Activated CD8-positive, alpha-beta T cell treated with anti-CD3 and anti-CD28 coated beads, Interleukin-2, amount 10 ng/mL, durations not matched to agents 7 days and 5 days (primary cell): ENCODE measurements at places on chromosomes 2 and 18. TPM values are rescaled to one million over a fixed set of nuclear protein-coding genes. Genes with fewer than 3 reads are reported as not detected.

DNA sequence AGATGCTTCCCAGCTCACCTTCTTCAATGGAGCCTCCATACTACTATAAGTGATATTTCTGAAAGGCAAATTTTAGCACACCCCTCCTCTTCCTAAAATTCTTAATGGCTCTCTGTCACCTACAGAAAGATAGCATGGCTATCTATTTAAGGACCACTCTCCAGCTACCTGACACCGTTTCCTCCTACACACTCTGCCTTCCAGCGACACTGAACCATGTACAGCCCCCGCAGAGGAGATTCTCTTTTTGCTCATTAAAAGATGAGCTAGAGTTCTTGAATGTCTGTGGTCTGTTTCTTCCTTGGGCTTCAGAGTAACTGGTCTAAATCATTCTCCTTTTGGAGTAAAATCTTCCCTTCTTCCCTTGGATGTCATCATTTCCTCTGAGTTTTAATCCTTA, 38.4 kb upstream of the GAREM1 start:
- H3K36me3 ChIP-seq, result no peaks in the 10 kb centered on the region
- H3K4me3 ChIP-seq, result no peak overlapping the region
- DNase-seq, result no peak
- H3K27me3 ChIP-seq, result no peaks in the 10 kb centered on the region
- H3K4me1 ChIP-seq, result no peaks in the 10 kb centered on the region

DNA sequence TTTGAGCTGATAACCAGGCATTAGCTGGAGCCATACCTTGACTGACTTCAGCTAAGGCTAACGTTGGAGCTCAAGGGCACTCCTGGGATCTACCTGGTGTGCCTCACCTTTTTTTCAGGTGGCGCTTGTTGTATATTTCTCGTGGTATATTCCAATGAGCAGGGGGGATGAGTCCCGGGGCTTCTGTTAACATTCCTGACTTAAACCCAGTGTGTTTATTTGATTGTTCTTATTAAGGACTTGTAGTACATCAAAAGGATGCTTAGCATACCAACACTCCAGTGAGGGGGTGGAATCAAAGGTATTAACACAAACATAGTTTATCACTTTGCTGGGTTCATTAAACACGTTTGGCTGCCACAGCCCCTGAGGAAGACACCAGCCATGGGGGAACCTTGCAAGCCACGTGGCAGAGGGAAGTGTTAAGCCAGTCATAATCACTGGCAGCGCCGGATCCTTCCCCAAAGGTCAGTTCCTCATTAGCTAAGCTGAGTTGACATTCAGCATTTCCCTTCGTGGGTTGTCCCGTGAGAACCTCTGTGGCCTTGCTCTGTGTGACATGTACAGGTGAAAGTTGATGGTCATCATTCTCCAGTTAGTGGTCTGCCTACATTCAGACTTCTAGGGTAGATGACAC, 119.5 kb upstream of the MCFD2 start:
- H3K36me3 ChIP-seq, result peaks cover 35% of the 10 kb centered on the region
- H3K4me3 ChIP-seq, result no peak overlapping the region
- DNase-seq, result no peak
- no peaks in the 10 kb centered on the region for H3K27me3 ChIP-seq
- peaks cover 19% of the 10 kb centered on the region for H3K4me1 ChIP-seq

GRCh38 chr2:232129483-232129882, 168.0 kb downstream of the DIS3L2 start:
- H3K27ac ChIP-seq, result no peak overlapping the region
- no peaks in the 10 kb centered on the region for H3K27me3 ChIP-seq
- no peak for DNase-seq
- no peak overlapping the region for H3K4me3 ChIP-seq

- DNase-seq, result no peak
- H3K36me3 ChIP-seq, result peaks cover 21% of the 10 kb centered on the region
- H3K4me1 ChIP-seq, result no peaks in the 10 kb centered on the region
- no peak overlapping the region for H3K4me3 ChIP-seq
- H3K27me3 ChIP-seq, result no peaks in the 10 kb centered on the region
- H3K27ac ChIP-seq, result no peak overlapping the region
These were observed 551.7 kb downstream of the ARHGAP15 start for GRCh38 chr2:143680885-143681405.

- no peak for DNase-seq
These were observed 674.5 kb downstream of the KCNJ3 start for GRCh38 chr2:155372969-155373368.

DNA sequence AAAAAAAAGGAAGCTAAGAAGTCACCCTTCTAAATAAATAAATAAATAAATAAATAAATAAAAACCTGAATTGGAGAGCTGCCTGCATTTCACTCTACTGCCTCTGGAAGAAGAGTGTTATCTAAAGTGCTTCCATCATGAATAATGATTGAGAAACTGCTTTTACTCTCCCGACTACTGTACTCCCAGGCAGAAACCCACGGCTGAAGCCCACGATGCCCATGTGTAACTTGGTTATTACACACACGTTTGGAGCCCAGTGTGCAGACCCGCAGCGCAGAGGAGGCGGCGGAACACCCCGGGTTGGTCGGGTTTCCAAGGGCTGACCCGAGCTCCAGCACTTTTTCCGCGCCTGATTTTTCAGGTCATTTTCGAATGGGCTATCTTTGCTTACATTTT, 697 bp upstream of the SPATS2L start:
- H3K4me3 ChIP-seq, result peak overlapping the region; percentile 79
- H3K4me1 ChIP-seq, result peaks cover 26% of the 10 kb centered on the region
- peak overlapping the region; percentile 82 for H3K27ac ChIP-seq
- H3K36me3 ChIP-seq, result peaks cover 5% of the 10 kb centered on the region

- no peak overlapping the region for H3K4me3 ChIP-seq
- H3K4me1 ChIP-seq, result no peaks in the 10 kb centered on the region
- peaks cover 7% of the 10 kb centered on the region for H3K27me3 ChIP-seq
These were observed 68.6 kb downstream of the TGOLN2 start for GRCh38 chr2:85259101-85259590.

- H3K36me3 ChIP-seq, result no peaks in the 10 kb centered on the region
- DNase-seq, result no peak
- peaks cover 5% of the 10 kb centered on the region for H3K27me3 ChIP-seq
- H3K4me1 ChIP-seq, result no peaks in the 10 kb centered on the region
These were observed 261.2 kb upstream of the HS6ST1 start for GRCh38 chr2:128579825-128580224.

GRCh38 chr2:202043475-202043874, 9.8 kb downstream of the FZD7 start:
- H3K27me3 ChIP-seq, result peaks cover 48% of the 10 kb centered on the region
- no peaks in the 10 kb centered on the region for H3K36me3 ChIP-seq
- H3K4me3 ChIP-seq, result no peak overlapping the region

- H3K4me1 ChIP-seq, result peaks cover 10% of the 10 kb centered on the region
- H3K27ac ChIP-seq, result no peak overlapping the region
- no peaks in the 10 kb centered on the region for H3K27me3 ChIP-seq
- peaks cover 12% of the 10 kb centered on the region for H3K36me3 ChIP-seq
- H3K4me3 ChIP-seq, result no peak overlapping the region
These were observed 441 bp downstream of the MPHOSPH10 start for GRCh38 chr2:71130905-71131244.

DNA sequence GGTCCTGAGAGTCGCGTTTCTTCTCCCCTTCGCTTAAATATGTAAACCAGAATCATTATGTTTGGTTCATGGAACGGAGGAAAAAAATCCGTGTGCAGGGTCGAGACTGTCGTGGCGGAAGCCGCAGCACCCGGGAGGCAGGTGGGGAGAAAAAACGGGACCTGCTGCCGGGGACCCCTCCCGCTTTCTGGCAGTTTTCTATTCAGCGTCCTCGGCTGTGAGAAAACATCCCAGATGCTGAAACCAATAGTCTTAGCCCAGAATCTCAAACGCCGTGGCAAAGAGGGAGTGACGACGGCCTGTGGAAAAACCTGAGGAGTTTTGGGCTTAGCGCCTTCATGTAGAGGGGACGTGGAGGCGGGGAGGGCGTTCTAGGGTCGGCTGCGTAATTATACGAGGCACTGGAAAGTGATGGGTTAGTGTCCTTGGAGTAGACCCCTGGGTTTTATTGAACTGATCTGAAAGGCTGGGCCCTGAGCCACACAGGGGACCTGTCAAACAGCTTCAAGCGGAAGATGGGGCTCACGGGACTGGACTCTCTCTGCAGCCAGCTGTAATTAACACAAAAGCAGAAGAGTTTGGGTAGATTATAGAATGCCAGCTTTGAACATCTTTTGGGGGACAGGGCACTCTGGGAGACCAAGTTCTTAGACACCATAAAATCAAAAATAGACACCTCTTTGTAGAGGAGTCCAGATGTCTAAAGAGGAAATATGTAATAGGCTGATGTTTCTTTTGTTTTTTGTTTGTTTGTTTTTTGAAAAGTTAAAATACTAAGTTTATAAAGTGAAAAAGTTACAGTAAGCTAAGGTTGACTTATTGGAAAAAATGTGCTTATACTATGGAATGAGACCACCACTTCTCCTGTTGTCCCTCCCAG, 834 bp upstream of the BUB1 start:
- peaks cover 35% of the 10 kb centered on the region for H3K4me1 ChIP-seq
- peak overlapping the region; percentile 94 for H3K27ac ChIP-seq
- DNase-seq, result peak; percentile 41
- peaks cover 27% of the 10 kb centered on the region for H3K36me3 ChIP-seq
- H3K4me3 ChIP-seq, result peak overlapping the region; percentile 84
- peaks cover 3% of the 10 kb centered on the region for H3K27me3 ChIP-seq

DNA sequence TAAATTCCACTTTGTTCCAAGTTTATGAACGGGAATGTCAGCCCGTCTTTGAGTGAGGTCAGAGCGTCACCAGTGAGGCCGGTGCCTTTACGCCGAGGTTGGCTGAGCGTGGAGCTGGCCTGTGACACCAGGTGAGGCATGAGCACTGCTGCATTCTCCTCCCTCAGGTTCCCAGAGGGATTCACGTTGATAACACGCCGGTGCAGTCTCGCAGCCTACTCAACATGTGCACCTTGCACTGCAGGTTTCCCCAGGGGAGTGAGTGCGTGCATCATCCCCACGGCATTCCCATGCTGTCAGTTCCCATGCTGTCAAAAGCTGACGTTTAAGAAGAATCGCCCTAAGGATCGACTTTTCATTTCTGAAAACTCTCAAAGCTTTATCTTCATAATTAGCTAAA, 213.3 kb downstream of the LDLRAD4 start:
- no peak for DNase-seq
- H3K36me3 ChIP-seq, result no peaks in the 10 kb centered on the region
- H3K4me3 ChIP-seq, result no peak overlapping the region
- no peaks in the 10 kb centered on the region for H3K27me3 ChIP-seq
- peaks cover 28% of the 10 kb centered on the region for H3K4me1 ChIP-seq

GRCh38 chr2:235080101-235080500, 128.3 kb downstream of the SH3BP4 start:
- DNase-seq, result no peak
- no peak overlapping the region for H3K27ac ChIP-seq
- H3K27me3 ChIP-seq, result no peaks in the 10 kb centered on the region
- no peaks in the 10 kb centered on the region for H3K4me1 ChIP-seq
- H3K4me3 ChIP-seq, result no peak overlapping the region

DNA sequence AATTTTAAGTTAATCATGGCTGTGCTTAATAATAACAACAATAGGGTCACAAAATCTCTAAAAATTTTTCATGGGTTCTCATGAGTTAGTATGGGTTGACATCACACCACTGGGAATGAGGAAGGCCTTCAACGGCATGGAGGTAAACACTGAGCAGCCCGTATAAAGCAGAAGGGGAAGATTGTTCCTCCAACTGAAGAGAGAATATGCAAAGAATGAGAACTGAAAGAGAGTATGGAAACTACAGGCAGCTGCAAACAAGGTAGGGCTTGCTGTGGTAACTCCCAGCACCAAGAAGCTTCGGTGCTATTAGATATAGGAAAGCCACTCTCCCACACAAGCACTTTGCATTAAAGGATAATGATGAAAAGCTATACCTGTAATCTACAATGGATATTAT, 1242.3 kb upstream of the CELF4 start:
- DNase-seq, result no peak
- H3K4me3 ChIP-seq, result no peak overlapping the region
- H3K27ac ChIP-seq, result no peak overlapping the region
- no peaks in the 10 kb centered on the region for H3K36me3 ChIP-seq

DNA sequence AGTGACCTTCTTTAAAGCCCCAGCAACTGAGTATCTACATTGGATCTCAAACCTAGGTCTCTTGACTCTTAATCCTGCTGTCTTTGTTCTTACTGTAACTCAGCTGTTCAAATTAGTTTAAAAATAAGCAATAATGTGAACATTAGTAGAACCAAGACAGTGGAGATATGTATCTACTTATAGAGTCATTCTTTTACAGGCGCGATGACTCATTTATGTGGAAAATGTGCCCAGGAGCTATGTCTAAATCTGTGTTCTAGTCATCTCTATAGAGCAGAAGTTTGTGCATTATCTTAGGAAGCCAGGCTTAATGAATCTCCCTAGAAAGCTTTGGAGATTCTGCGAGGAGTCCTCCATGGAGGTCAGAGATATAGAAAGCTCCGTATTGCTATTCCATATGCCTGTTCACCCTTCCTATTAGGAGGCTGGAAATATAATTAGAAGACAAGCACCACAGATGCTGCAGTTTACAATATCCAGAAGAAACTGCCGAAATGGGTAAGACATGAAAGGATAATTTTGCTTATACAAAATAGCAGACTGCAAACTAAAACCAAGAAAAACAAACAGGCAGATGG, 211.6 kb downstream of the TRIB2 start:
- H3K4me1 ChIP-seq, result peaks cover 8% of the 10 kb centered on the region
- no peak overlapping the region for H3K4me3 ChIP-seq
- H3K27ac ChIP-seq, result no peak overlapping the region
- DNase-seq, result no peak
- peaks cover 19% of the 10 kb centered on the region for H3K27me3 ChIP-seq
- H3K36me3 ChIP-seq, result peaks cover 2% of the 10 kb centered on the region

- no peak overlapping the region for H3K27ac ChIP-seq
- no peak overlapping the region for H3K4me3 ChIP-seq
- H3K27me3 ChIP-seq, result no peaks in the 10 kb centered on the region
- DNase-seq, result peak; percentile 26
These were observed 66.0 kb downstream of the TCF4 start for GRCh38 chr18:55522011-55522410.

DNA sequence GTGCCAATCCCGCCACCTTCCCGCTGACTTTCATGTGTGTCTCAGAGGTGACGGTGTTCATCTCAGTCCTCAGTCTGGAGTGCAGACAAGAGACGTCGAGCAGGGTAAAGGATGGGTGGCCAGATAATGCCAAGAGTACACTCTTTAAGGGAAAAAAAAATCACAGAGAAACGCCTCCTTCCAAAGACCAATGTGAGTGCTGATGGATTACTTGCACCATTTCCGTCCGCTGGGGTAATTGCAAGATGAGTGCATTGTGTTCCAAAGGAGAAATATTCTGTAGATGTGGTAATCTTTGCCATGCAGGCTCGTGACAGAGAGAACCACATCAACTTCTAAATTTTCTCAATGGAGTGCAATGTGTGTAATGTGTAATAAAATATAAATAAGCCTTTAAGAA, 81.0 kb downstream of the KLHL29 start:
- no peak overlapping the region for H3K4me3 ChIP-seq
- DNase-seq, result no peak
- peaks cover 50% of the 10 kb centered on the region for H3K27me3 ChIP-seq
- H3K4me1 ChIP-seq, result peaks cover 6% of the 10 kb centered on the region
- H3K36me3 ChIP-seq, result no peaks in the 10 kb centered on the region

- no peak overlapping the region for H3K4me3 ChIP-seq
- no peaks in the 10 kb centered on the region for H3K36me3 ChIP-seq
- H3K27me3 ChIP-seq, result no peaks in the 10 kb centered on the region
- H3K27ac ChIP-seq, result no peak overlapping the region
- DNase-seq, result no peak
These were observed 479.3 kb downstream of the PTPRM start for GRCh38 chr18:8046441-8046840.

PIK3C3 gene
- total RNA-seq, result 44.7 TPM

UGP2 gene
- total RNA-seq, result 164 TPM

FAM237A gene
- total RNA-seq, result not detected

TWIST2 gene
- total RNA-seq, result not detected

LYPD6B gene
- total RNA-seq, result not detected

C2orf15 gene
- 0.37 TPM for total RNA-seq

NOSTRIN gene
- total RNA-seq, result not detected

TUBA4B gene
- total RNA-seq, result not detected
